Suprapubic skin (tissue), 4 donors: ENCODE measurements at places on chromosomes 7 and 10.

- no peaks in the 10 kb centered on the region for H3K4me1 ChIP-seq
- no peak overlapping the region for H3K4me3 ChIP-seq
- H3K27me3 ChIP-seq, result no peaks in the 10 kb centered on the region
- H3K36me3 ChIP-seq, result no peaks in the 10 kb centered on the region
These were observed 763.3 kb downstream of the SORCS1 start for GRCh38 chr10:106401161-106401560.

GRCh38 chr7:95427166-95427565, 7.7 kb downstream of the PON2 start:
- no peak for DNase-seq
- no peak overlapping the region for H3K27ac ChIP-seq
- no peak overlapping the region for H3K4me3 ChIP-seq
- H3K36me3 ChIP-seq, result peaks cover 7% of the 10 kb centered on the region
- no peaks in the 10 kb centered on the region for H3K27me3 ChIP-seq

DNA sequence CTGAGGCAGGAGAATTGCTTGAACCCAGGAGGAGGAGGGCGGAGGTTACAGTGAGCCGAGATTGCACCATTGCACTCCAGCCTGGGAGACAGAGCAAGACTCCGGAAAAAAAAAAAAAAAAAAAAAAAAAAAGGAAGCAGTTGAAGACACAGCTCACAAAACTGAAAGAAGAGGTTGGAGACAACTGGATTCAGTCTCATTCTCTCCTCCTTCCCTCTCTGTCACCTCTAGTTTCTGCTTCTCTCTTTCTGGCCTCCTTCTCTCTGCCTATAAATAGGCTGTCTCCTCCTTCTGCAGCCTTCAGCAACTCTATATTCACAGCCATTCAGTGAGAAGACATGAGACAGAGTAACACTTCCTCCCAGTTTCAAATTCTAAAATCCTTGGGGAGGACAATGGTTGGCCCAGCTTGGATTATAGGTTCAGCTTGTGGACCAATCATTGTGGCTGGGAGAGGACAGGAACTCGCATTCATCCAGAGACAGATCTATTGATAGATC, 125.6 kb upstream of the HABP2 start:
- no peak overlapping the region for H3K27ac ChIP-seq
- DNase-seq, result no peak
- no peaks in the 10 kb centered on the region for H3K36me3 ChIP-seq
- H3K4me3 ChIP-seq, result no peak overlapping the region

DNA sequence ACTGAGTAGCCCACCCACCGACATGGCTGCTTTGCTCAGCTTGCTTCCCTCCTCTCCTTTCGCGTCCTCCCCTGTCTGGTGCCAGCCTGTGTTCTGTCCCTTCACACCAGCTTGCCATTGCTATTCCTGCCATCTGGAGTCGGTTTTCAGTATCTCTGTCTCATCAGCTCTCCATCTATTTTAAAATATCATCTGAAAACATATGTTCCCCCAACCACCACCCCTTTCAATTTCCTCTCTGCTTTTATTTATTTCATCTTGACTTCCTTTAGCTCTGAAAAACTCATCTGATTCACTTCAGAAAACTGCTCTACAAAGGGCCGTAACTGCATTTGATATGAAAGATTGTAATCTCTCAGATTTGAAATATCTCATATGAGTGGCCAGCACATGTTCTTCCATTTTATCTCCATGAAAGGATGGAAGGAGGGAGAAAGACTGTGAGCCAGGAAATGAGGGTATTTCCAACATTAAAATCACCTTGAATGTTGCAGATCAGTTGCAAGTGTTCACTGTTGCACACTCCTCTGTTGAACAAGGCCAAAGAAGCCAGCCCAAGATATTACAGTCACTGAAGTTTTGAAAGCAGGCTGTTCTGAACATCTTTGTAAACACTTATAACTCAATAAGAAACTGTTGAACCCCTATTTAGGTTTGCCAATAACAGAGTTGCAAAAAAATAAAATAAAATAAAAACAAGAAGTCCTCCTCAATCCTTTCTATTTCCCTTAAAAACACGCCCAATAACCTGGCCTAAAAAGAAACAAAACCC, 202.4 kb upstream of the NEBL start:
- H3K4me3 ChIP-seq, result no peak overlapping the region
- H3K27ac ChIP-seq, result no peak overlapping the region
- no peak for DNase-seq
- no peaks in the 10 kb centered on the region for H3K27me3 ChIP-seq
- no peaks in the 10 kb centered on the region for H3K36me3 ChIP-seq
- peaks cover 4% of the 10 kb centered on the region for H3K4me1 ChIP-seq

DNA sequence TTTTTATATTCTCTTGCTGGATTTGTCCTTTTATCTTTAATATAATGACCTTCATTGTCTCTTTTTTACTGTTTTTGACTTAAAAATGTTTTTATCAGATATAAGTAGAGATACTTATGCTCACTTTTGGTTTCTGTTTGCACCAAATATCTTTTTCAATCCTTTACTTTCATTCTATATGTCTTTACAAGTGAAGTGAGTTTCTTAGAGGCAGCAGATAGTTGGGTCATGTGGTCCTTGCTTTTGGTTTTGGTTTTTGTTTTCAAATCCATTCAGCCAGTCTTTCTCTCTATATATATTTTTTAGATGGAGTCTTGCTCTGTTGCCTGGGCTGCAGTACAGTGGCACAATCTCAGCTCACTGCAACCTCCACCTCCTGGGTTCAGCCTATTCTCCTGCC, 932.4 kb upstream of the LRRTM3 start:
- H3K27me3 ChIP-seq, result no peaks in the 10 kb centered on the region
- no peak overlapping the region for H3K27ac ChIP-seq
- H3K4me3 ChIP-seq, result no peak overlapping the region
- DNase-seq, result no peak
- H3K4me1 ChIP-seq, result no peaks in the 10 kb centered on the region

DNA sequence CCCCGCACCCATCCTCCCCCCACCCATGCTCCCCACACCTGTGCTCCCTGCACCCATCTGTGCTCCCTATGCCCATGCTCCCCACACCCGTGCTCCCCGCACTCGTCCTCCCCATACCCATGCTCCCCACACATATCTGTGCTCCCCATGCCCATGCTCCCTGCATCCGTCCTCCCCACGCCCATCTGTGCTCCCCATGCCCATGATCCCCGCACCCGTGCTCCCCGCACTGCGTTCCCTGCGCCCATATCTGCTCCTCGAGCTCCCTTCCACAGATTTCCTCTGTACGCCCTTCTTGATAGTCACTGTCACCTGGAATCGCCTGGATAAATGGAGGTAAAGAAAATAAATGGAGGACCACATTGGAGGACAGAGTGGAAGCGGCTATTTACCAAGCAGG, 9.9 kb downstream of the DIP2C start:
- H3K36me3 ChIP-seq, result no peaks in the 10 kb centered on the region
- H3K27ac ChIP-seq, result no peak overlapping the region
- peaks cover 9% of the 10 kb centered on the region for H3K4me1 ChIP-seq
- H3K4me3 ChIP-seq, result no peak overlapping the region
- DNase-seq, result no peak
- no peaks in the 10 kb centered on the region for H3K27me3 ChIP-seq
